ENCODE measurements at places on chromosomes 1 and 21.

DNA sequence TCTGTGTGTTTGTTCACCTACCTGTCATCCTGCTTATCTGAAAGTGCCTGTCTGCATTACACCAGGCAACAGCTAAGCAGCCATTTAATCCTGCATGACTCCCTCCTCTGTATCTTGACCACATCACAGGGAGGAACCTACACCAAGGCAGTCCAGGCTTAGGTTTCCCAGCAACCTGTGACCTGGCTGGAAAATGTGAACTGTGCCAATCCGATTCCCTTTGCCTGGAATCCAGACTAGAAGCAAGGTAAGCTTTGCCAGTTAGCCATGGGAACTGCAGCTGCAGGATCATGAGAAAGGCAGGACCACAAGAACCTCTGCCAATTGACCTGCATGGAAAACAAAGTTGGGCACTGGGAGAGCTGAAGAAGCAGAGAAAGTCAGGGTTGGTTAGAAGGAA, 6.3 kb upstream of the ATP1B1 start:
- DNase-seq, result no peak

DNA sequence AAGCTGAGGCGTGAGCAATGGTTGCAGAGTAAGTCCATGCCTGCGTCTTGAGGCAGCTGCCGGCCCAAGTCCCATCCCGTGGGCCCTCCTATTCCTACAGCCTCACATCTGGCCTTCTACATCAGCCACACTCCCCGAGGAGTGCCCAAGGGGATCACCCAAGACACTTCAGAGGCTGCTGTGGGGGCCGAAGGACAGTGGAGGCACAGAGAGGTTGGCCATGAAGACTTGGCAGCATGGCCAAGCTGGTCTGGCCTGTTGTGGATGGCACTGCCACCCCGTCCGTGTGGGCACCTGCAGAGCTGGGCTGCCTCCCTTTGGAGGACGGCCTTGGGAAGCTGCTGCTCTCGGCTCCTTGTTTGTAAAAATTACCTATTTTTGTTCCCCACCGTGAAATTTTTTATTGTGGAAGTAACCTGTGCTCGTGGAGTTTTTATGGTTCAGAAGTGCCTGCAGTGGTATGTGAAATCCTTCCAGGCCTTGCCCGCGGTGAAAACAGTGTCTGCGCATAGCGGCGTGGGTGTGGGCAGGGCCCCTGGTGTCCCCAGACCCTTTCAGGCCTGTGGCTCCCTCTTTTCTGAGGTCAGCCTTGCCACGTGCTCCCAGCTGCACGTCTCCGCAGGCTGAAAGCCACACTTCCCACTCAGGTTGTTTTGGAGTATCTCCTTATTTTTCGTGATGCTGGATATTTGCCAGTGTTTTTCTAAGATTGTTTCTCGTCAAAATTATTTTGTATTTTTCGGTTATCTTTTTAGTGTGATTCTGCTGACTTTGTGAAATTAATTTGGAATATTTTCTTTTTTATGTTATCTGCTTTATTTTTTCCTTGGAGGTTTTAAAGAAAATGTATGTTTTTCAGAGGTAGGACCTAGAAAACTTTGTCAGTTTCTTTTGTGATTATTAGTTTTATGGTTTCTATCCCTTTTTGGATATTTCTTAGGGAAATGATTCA, 20.6 kb downstream of the SLX9 start:
- no peak for DNase-seq

GRCh38 chr1:93419344-93419743, 28.6 kb upstream of the FNBP1L start:
- DNase-seq, result no peak

DNA sequence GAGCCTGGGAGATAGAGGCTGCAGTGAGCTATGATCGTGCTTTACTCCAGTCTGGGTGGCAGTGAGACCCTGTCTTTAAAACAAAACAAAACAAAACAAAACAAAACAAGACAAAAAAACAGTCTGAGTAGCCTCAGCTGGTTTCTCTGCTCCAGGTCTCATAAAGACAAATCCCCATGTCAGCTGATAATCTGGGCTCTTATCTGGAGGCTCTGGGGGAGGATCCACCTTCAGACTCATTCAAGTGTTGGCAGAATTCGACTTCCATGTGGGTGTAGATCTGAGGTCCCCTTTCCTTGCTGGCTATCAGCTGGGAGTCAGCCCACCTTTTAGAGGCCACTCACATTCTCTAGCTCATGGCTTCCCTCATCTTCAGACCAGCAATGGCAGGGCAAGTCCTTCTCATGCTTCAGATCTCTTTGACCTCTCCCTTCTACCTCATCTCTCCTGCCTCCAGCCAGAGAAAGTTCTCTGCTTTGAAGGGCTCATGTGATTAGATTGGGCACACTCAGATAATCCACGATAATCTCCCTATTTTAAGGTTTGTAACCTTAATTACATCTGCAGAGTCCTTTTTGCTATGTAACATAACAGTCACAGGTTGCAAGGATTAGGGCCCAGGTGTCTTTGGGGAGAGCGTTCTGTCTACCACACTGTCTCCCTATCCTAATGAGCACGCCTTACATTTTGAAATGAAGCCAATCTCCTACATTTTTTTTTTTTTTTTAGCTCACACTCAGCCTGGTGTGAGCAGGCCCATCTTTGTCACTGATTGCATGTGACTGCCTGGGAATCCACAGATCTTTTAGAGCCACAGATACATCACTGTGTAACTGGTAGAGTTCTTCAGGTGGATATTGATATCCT, 7.5 kb upstream of the PYCR2 start:
- DNase-seq, result no peak

GRCh38 chr21:46639489-46640386, 4.3 kb downstream of the PRMT2 start:
- peak; percentile 36 for DNase-seq

DNA sequence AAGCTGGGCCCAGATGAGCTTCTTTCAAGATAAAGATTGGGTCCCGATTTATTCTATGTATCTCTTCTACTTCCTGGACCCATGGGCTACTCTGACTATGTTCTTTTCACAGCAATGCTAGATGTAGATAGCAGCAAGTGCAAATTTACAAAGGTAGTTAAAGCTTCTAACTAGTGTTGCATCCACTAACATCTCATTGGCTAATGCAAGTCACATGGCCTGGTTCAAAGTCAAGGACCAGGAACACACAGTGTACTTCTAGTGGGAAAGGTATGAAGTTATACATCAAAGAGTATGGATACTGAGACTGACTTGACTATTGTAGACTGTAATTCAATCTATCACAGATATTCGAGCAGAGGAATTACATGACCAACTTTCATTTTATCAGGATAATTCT, 588.8 kb downstream of the PLA2G4A start:
- DNase-seq, result no peak
